ENCODE measurements at places on chromosomes 16 and 17.

GRCh38 chr16:77793417-77793816, 5.1 kb downstream of the VAT1L start:
- no peak for DNase-seq
- H3K4me1 ChIP-seq, result peaks cover under 1% of the 10 kb centered on the region
- no peaks in the 10 kb centered on the region for H3K36me3 ChIP-seq

GRCh38 chr16:2358811-2359210, 18.3 kb upstream of the ABCA3 start:
- H3K27me3 ChIP-seq, result peaks cover 35% of the 10 kb centered on the region
- DNase-seq, result no peak
- no peaks in the 10 kb centered on the region for H3K36me3 ChIP-seq
- no peaks in the 10 kb centered on the region for H3K4me1 ChIP-seq
- no peak overlapping the region for H3K4me3 ChIP-seq

GRCh38 chr17:647324-648197, 67.1 kb downstream of the VPS53 start:
- peaks cover 37% of the 10 kb centered on the region for H3K36me3 ChIP-seq
- peaks cover 2% of the 10 kb centered on the region for H3K4me1 ChIP-seq
- H3K4me3 ChIP-seq, result no peak overlapping the region
- no peaks in the 10 kb centered on the region for H3K27me3 ChIP-seq

- peaks cover 32% of the 10 kb centered on the region for H3K4me1 ChIP-seq
- H3K27ac ChIP-seq, result no peak overlapping the region
- peaks cover 8% of the 10 kb centered on the region for H3K36me3 ChIP-seq
- H3K27me3 ChIP-seq, result peaks cover 42% of the 10 kb centered on the region
- DNase-seq, result no peak
These were observed 43.9 kb downstream of the RAI1 start for GRCh38 chr17:17725011-17725751.
